ENCODE measurements at places on chromosomes 3 and 15.

DNA sequence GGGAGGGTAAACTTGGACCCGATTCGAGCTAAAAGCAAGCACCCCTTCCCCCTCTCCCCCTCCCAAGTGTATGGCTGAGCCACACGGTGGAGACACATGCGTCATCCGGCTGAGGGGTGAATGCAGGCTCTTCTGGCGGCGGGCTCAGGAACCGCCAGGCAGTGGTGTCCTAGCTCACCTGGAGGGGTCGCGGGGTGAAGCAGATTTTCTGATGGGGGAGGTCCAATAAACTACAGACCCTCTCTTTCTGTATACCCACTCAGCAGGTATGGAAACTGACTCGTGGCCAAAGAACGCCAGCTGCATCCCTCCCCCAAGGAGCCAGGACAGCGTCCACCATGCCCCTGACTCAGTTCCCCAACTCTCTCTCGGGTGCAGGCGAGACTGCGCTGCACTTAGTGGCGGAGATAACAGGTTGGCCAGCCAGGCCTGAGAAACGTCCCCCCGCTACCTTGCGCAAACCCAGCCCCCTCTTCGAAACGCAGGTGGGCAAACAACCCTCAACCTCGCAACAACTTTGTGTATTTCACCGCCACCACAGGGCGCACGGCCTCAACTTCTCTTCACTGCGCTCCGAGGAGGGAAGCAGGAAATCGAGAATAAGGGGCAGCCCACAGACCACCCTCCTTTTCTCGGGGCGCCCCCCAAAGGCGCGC is 1.3 kb downstream of the MAGI1 start:
- no peak for DNase-seq

DNA sequence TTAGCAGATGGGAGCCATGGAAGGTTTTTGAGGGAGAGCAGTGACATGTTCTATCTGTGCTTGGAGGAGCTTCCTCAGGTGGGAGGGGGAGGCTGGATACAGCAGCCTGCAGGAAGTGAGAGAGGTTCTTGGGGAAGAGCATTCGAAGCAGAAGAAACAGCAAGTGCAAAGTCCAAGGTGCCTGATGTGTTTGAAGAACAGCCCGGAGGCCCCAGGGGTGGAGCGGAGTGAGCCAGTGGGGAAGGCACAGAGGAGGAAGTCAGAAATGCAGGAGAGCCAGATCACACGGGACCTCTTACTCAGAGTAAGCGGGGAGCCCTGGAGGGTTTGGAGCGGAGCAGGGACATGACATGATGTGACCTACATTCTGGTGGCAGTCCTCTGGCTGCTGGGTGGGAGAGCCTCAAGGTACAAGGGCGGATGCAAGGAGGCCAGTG is 10.8 kb downstream of the ITGA11 start:
- DNase-seq: no peak

DNA sequence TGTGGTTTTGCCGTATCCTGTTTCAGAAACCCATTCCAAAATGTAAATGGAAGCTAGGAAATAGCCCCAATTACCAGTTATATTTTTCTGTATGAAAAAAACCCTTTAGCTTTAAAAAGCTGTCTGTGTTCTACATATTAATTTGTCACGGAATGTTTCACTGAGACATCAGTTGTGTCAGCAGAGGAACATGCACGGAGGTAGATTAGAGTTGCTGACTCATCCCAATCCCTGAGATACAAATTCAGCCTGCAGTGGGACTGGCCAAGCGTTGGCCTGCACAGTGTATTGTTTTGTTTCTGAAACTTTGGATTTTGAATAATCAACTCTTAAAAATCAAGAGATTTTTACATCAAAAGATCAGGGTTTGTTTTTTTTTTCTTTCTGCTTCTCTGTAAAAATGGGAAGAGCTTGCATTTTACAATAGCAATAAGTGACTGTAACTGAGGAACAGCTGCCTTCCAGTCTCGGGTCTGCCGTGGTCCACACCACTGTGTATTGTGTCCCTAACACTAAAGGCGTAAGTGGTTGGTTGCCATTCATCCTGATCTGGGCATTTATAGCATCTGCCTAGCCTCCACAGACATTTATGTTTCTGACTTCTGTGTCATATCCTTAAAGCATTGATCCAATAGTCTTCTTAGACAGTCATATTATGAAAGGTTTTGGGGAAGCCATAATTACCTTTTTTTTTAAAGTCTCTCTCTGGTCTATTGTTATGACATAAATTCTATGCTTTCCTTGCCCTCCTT is 218.1 kb downstream of the ADAMTSL3 start:
- no peak for DNase-seq

- no peak for DNase-seq
Observed at GRCh38 chr3:151431940-151432339, 28.9 kb downstream of the IGSF10 start.

DNA sequence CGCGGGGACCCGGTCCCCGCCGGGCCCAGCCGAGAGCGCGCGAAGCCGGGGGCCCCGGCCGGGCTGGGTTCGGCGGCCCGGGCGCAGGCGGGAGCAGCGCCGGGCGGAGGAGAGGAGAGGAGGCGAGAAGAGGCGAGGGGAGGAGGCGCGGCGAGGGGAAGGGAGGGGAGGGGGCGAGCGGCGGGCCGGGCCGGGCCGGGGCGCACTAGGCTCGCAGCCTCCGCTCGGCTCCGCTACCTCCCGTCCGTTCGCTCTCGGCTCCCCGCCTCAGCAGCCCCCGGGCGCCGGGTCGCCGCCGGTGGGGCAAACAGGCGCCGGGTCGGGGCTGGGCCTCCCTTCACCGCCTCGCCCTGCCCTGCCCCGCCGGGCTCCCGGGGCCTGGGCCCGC is 351 bp downstream of the INSYN1 start:
- no peak for DNase-seq

GRCh38 chr3:16325850-16326249 is 60.8 kb downstream of the OXNAD1 start:
- no peak for DNase-seq

GRCh38 chr3:85864896-85865295 is 906.1 kb downstream of the CADM2 start:
- no peak for DNase-seq

DNA sequence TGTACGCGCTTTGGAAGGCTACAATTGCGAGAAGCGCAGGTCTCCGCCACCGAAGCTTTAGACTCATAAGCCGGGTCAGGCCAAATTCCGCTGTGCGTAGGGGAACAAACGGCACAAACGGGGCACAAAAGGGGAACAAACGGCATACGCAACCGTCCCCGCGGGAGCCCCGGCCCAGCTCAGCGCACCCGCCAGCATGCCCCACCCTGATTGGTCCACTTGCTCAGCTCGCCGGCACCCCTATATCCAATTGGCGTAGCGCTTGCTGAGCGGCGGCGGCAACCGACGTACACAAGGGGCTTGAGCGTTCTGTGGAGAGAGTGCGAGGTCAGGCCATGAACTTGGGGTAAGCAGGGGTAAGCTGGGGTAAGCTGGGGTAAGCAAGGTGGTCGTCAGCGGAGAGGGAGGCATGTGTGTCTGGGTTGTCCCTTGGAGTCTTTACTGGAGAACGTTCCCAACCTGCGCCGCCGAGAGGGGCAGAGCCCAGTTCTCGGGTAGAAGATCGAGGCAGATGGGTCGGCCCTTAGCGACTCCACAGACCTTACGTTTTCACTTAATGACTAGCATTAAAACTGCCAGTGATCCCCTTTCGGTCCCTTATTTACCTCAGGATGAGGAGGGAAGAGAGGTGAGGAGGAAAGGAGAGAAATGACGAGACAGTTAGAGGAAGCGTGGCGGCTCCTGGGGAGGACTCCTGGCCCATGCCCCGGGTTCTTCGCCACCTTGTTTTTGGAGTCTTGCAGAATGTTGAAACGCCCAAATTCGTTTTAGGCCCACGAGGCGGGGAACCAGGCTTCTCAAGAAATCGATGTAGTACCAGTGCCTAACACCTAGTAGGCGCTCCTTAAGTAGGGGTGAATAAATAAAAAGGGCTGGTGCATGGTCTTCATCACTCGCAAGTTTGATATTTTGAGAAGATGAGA is at the start of gene CCDC66:
Gene CCDC66, plus strand, starts transcription at position 268 of the 923 bp plus-strand sequence. Its CDS starts 68 bp downstream, at position 336.
- DNase-seq: peak; percentile 95

DNA sequence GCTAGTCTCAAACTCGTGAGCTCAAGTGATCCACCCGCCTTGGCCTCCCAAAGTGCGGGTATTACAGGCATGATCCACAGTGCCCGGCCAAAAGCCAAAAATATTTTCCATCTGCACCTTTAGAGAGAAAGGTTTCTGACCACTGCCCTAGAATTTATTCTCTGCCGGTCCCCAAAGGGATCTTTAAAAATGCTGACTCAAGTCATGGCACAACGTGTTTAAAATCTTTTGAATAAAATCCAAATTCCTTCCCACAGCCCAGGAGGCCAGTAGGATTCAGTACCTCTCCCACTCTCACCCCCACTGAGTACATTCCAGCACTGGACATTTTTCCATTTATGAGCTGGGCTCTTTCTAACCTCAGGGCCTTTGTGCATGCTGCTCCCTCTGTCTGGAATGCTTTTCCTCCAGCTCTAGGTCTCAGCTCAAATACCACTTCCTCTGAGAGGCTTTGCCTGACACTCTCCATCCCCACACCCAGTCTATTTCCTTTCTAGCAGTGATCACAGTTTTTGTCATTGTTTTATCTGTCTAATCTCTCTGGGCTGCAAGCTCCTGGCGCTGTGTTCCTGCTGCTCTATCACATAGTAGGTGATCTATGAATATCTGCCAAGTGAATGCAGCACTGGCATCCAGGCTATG is 502.9 kb downstream of the SHQ1 start:
- DNase-seq: no peak

DNA sequence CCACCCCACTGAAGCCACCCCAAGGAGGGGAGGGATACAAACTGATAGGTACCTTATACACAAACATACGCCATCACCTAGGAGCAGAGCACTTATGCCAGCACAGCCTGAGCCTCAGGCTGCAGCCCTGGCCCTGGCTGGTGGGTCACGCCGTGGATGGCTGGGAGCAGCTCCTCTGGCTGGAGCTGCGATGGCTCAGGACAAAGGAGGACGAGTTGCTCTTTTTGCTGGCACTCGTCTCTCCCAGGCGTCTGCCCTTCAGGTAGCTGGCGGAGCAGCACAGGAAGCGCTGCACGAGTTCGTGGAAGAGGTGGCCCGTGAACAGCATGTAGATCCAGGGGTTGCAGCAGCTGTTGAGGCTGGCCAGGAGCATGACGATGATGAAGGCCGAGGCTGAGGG is 16.6 kb downstream of the OXTR start:
- DNase-seq: no peak

- no peak for DNase-seq
Observed at GRCh38 chr3:43549626-43550290, 72.1 kb downstream of the ANO10 start.

DNA sequence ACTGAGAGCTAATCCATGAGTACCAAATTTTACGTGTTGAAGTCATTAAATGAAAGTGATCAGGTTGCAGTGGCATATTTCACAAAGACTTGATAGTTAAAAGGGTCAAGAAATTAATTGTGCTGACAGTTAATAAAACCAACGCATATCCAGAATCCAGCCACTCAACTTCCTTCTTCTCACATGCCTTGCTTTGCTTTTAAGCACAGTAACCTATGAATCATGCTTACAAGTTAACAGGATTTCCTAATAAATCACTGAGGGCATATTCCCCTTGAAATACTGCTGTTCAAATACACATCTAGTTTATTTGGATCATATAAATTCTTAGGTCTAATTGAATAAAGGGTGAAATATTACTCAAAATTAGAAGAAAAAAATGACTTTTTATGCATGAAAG is 801.5 kb upstream of the EPHA6 start:
- no peak for DNase-seq

GRCh38 chr3:196775938-196776337 is 36.3 kb downstream of the PAK2 start:
- no peak for DNase-seq

DNA sequence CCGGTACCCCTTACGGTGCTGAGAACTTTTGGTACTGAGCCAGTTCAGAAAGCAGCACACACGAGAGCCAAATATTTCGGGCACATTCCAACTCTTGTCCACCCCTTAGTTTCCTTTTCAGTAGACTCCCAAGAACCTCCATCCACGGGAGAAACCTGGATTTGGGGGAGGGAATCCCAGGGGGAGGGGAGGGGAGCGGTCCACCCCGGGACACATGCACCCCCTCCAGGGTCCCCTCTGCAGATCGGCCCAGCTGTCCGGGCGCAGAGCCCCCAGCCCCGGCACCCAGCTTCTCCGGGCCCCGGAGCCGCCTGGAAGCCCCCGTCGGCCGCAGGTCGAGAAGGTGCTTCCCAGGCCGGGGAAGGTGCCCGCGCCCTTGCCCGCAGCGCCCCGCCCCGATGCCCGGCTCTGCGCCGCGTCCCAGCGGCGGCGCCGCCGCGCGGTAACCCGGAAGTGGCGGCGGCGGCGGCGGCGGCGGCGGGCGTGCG is 455 bp upstream of the ABHD17C start:
- peak; percentile 42 for DNase-seq

DNA sequence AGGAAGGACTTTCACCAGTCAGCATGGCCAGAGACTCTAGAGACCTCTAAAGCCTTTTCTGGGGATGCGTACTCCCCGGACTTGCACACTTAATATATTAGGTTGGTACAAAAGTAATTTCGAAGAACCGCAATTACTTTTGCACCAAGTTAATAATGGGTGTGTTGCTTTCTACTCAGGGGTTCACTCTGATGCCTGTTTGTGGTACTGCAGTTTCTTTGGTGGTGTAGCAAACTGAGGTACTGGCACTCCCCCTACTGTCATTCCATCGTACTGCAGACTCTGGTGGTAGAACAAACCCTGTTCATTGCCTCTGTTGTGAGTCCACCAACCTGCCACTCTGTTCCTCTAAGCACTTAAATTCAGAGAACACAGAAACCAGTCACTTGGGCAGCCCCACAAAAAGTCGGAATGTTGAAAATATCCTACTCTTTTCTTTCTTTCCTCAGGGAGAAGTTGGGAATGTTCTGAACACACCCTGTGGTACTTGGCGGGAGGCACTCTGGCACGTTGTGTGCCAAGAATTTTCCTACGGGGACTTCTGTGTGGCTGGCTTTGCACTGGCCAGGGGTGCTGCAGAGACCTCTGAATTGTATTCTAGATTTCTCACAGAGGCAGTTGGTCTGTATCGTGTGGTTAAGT is 46.3 kb downstream of the GABRG3 start:
- DNase-seq: no peak

DNA sequence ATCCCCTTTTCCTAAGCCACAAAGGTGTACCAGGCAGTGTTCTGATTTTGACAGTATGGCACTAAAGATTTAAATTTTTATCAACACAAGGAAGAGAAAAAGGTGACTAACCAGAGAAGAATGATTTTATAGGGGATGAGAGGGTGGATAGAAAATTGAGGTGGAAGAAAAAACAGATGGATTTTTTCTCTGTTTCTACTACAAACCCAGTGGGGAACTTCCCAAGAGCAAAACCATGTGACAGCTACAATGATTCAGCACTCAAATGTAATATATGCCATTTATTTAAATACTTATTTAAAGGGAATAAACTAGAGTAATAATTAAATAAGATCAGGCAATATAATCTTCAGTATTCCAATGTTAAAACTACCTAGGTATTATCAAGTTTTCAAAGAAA is 11.1 kb downstream of the DCUN1D1 start:
- no peak for DNase-seq

DNA sequence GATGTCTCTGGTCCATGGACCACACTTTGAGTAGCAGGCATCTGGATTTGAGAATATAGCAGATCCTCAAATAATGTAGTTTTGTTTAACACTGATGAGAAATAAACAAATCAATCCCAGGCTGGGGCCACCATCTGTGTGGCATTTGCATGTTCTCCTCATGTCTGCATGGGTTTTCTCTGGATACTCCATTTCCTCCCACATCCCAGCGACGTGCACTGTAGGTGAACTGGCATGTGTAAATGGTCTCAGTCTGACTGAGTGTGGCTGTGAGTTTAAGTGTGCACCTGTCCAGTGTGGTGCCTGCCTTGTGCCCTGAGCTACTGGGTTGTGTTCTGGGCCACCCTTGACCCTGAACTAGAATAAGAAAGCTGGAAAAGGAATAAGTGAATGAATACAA is 66.3 kb upstream of the NANOGP8 start:
- DNase-seq: no peak

GRCh38 chr15:85555875-85556617 is 175.6 kb downstream of the AKAP13 start:
- DNase-seq: no peak
